ENCODE measurements at places on chromosomes 11 and 22. TPM values are rescaled to one million over a fixed set of nuclear protein-coding genes. Genes with fewer than 3 reads are reported as not detected.
A peak's percentile ranks its signal among the peaks of the same experiment; 100 is the strongest.

The BIRC3 gene
- total RNA-seq: 24.7 TPM

The TYR gene
- total RNA-seq: not detected

GRCh38 chr11:15793043-15793996 is 563.0 kb downstream of the SOX6 start:
- DNase-seq: peak; percentile 42

The TIGD3 gene
- 0.42 TPM for total RNA-seq

DNA sequence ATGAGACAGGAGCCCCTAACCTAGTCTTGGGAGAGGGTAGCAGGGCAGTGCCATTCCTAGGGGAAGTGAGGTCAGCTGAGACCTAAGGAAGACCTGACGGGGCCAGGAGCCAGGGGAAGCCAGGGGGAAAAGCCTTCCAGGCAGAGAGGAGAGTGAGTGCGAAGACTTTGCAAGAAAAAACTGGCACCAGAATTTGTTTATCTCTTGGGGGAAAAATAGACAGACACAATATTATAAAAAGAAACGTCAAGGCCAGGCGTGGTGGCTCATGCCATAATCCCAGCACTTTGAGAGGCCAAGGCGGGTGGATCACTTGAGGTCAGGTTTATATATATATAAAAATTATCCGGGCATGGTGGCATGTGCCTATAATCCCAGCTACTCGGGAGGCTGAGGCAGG is 26.9 kb upstream of the TESMIN start:
- no peak for DNase-seq

- no peak for DNase-seq
Observed at GRCh38 chr11:576811-577610, 741 bp downstream of the PHRF1 start.

Data from Daoy (cell line).